Esophagus mucosa (tissue), 1 donor: ENCODE measurements at places on chromosomes 3 and 15. TPM values are rescaled to one million over a fixed set of nuclear protein-coding genes. Genes with fewer than 3 reads are reported as not detected.

APOD gene
- total RNA-seq, result 3.5 TPM

CFAP100 gene
- total RNA-seq, result not detected

CCR9 gene
- not detected for total RNA-seq

RHOV gene
- 118 TPM for total RNA-seq

ISLR2 gene
- total RNA-seq, result 0.16 TPM

OR5K2 gene
- not detected for total RNA-seq

MEX3B gene
- 0.48 TPM for total RNA-seq

GRCh38 chr15:89406940-89407607 is 72.5 kb upstream of the POLG start:
- ATAC-seq, result no peak

DNA sequence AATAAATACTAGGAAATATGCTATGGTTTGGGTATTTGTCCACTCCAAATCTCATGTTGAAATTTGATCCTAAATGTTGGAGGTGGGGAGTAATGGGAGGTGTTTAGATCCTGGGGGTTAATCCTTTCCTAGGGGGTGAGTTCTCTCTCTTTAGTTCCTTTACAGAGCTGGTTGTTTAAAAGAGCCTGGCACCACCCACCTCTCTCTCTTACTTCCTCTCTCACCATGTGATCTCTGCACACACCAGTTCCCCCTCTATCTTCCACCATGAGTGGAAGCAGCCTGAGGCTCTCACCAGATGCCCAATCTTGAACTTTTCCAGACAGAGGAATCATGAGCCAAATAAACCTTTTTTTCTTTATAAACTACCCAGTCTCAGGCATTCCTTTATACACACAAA is 10.5 kb downstream of the SLC24A5 start:
- no peak for ATAC-seq

DNA sequence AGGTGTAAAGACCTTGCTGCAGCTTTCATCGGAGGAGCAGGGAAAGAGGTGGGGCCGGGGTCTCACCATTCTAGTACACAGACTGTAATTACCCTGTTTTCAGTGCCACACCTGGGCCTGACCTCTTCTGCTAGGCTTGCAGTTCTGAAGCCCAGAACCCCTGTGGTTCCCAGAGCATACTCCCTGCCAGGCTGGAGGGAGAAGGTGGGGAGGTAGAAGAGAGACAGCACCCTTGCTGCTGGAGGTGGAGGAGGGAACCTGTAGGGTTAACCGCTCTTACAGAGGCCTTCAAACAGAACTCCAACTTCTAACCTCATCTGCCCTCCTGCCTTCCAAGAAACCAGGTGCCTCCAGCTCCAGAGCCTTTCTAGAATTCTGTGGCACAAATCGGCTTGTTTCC is 27.0 kb downstream of the PCOLCE2 start:
- no peak for ATAC-seq

DNA sequence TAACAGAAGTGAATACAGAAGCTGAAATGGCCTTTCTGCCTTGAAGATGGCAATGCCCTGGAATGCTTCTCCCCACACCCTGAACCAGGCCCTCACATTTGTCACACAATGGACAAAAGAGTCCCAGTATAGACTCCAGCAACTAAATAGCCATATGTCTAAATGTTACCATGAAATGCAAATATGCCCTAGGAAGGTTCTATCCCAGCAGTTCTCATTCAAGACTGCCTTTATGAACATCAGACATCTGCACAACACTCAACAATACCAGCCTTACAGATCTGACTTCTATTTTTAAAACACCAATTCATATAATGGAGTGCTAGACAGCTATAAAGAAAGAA is 7.9 kb downstream of the ITGB5 start:
- no peak for ATAC-seq

GRCh38 chr3:60657972-60658371 is 593.3 kb downstream of the FHIT start:
- ATAC-seq, result no peak

- no peak for ATAC-seq
Observed at GRCh38 chr3:130414457-130414856, 69.0 kb downstream of the COL6A5 start.

DNA sequence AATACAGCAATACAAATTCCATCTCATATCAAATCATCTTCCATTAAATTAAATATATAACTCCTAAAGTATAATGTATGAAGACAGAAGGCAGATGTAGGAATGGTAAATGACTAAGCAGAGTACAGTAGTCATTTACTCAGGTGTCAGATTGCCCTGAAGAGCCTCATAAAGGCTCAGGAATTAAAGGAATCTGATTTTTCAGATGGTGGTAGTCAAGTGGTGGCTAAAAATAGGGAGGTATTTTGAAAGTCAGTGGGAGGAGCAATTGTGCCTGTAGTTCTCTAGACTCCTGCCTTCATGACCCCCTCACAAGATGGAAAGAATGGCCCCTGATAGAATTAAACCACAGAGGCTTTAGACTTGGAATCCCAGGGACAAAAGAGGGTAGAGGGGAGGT is 142.7 kb upstream of the SYNPR start:
- no peak for ATAC-seq

DNA sequence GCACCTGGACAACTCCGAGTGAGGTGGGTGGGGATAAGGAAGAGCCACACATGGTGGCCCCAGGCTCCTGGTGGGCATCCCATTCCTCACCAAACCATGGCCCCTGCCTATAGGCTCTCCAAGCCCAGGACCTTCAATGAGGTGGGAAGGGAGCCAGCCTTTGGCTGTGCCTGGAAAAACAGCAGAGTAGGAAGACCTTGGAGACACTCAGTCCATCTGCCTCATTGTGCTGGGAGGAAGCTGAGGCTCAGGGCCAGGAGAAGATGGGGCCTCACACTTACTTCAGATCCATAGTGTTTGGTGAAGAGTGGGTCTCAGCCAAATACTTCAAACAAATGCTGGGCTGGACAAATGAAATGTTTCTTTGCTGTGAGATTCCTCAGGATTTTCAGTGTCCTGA is 47.4 kb upstream of the APEH start:
- ATAC-seq, result no peak

DNA sequence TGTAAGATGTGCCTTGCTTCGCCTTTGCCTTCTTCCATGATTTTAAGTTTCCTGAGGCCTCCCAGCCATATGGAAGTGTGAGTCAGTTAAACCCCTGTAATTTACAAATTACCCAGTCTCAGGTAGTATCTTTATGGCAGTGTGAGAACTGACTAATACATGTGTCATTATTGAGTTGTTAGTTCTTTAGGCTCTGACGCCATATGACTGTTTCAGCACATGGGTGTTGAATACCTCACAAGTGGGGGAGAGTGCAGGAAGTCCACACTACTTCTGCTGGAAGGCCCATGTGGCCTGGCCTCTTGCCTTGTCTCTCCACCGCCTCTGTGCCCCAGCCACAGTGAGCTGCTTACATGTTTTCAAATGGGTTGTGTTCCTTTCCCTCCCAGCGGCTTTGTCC is 28.5 kb downstream of the MFSD1 start:
- peak; percentile 79 for ATAC-seq

GRCh38 chr3:124784686-124785382 is 54.6 kb downstream of the UMPS start:
- peak; percentile 3 for ATAC-seq

DNA sequence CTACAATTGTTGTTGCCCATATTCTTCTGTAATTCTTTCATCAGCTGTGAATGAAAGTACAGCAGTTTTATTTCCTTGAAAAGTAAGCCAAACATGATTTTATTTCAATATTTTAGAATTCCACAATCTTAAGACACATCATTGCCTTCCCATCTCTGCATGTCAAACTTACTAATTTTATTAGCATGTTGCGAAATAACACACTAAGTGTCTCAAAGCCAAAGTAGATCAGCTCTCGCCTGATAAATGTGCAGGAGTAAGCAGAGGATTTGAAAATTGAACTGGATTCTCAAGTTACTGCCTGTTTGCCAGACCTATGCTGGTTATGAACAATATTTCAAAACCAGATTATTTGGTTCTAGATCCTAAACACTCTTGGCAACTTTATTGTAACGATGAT is 25.7 kb downstream of the TGFBR2 start:
- ATAC-seq, result peak; percentile 33

GRCh38 chr3:43239755-43240154 is 46.6 kb upstream of the SNRK start:
- no peak for ATAC-seq

DNA sequence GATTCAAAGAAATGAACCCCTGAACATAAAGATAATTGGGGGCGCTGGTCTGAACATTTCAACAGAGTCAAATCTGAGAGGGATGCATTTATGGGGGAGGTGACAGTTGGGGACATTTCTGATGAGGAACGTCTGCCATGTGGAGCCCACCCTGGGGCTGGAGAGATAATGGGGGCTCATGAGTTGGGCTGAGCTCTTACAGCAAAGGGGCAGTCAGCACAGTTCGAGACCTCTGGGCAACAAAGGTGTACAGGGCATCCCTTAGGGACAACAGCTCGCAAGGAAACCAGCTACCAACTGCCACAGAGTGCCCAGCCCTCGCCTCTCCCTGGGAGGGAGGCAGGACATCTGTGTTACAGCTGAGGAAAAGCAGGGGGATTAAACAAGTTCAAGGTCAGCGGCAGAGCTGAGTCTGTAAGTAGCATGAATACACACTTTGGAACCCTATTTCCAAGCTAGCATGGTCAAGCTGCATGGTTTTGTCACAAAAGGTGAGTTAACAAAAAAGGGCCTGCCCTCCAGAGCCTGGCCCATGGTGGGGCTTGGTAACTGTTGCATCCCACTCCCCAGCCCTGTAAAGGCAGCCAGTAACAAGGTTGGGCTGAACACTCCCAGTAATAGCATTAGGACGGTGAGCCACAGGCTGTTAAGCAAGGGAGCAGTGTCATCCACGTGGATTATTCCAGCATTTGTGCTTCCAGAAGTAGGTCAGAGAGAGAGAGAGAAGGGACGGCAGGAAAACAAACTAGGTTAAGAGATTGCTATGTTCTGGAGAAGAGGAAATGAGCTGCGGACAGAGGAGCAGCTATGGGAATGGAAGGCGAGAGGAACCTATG is 4.3 kb downstream of the GNB5 start:
- no peak for ATAC-seq

GRCh38 chr3:72657666-72658065 is 190.6 kb downstream of the SHQ1 start:
- peak; percentile 63 for ATAC-seq

- ATAC-seq, result no peak
Observed at GRCh38 chr15:77748078-77749064, 115.7 kb upstream of the LINGO1 start.
